Retinal pigment epithelial cell (primary cell): ENCODE measurements at places on chromosomes 2 and 18.

DNA sequence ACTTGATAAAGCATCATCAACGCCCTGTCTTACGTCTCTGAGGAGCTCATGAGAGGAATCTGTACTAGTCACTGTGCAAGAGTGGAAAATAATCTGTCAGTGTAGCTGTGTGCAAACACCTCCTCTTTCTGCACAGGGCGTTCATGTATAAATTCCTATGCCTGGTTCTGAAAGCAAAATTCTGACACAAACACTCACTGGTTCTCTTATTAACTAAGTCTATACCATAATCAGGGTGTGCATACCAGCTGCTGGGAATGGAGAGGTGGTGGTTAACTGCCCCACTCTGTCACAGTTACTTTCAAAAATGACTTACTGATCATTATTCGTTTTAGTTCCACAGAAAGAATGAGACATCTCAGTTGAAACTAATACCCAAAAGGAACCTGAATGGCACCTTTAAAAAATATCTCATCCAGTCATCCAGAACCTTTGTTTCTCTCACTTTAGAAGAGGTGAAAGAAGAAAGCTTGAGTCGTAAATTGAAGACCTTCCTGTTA lies 35.7 kb downstream of the STK39 start:
- DNase-seq = no peak

- no peak for DNase-seq
Measured at GRCh38 chr2:43363120-43363519, 136.7 kb upstream of the ZFP36L2 start.

DNA sequence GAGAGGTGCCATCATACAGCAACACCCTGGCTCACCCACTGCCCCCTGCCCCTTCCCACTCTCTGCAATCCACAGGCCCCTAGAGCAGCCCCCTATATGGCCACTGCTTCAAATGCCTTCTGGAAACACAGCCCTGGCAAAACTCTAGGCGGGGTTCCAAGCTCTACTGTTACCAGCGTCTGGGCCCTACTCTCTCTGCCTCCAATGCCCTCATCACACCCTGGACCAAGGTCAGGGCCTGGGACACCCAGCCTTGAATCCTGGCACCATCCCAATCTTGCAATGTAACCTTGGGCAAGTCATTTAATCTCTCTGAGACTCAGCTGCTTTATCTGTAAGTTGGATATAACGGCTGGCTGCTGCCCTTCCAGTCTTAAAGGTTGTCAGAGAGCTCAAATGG lies 39.2 kb upstream of the LOXHD1 start:
- DNase-seq = no peak

GRCh38 chr2:99984799-99985515 lies 157.4 kb downstream of the AFF3 start:
- no peak for DNase-seq

DNA sequence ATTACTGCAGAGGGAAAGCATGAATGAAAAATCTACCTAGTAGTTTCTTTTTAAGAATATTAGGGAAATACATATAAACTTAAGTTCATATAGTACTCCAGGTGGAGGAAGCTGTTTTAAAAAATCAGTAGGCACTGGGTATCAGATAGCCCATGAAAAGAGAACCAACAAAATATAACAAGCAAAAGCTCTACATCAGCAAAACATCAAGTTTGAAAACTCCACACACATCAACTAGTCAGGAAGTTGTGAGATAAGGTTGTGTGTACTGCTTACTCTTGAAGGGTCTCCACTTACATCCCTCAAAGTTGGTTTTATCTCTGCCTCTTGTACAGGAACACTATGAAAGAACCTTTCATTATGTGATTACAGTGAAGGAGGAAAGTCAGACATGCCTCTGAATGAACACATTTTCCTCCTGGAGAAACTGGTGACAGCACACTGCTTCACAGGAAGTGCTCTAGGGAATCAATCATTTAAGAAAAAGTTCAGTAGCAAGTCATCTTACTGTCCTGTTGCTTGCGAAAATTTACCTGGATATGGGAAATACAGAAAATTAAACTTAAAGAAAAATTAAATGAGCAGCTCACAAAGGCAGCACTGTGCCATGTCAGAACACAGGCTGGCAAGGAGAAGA lies 57.7 kb downstream of the THADA start:
- DNase-seq = no peak

- no peak for DNase-seq
Measured at GRCh38 chr2:234565842-234566619, 69.2 kb upstream of the ARL4C start.

- no peak for DNase-seq
Measured at GRCh38 chr18:61980355-61980754, 87.5 kb upstream of the RNF152 start.

DNA sequence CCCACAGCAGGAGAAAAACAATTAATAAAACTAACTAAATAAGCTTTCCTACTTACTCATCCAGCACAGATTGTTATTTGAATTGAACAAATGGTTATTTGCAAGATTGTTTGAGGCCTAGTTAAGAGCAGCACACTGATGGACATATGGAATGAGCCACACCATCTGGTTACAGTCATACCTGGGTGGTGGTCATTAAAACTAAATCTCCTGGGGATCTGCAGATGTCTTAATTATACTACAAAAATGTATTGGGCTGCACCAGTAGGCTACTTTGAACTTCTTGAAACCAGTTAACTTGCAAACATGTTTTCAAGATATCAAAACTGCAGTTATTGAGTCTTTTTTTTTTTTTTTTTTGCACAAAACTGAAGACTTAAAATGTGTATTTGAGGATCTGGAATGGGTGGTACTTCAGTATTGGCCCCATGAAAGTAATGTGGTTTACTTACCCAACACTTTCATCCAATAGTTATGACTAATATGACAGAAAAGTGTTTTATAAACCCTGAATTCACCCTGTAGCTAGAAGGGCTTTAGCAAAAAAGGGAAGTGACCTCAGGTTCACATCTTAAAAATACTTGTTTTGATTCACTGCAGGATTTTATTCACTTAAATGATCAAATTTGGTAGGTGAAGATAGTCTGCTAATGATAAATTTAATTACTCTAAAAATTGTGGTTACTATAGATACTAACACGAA lies 10.8 kb downstream of the AGFG1 start:
- DNase-seq = no peak

DNA sequence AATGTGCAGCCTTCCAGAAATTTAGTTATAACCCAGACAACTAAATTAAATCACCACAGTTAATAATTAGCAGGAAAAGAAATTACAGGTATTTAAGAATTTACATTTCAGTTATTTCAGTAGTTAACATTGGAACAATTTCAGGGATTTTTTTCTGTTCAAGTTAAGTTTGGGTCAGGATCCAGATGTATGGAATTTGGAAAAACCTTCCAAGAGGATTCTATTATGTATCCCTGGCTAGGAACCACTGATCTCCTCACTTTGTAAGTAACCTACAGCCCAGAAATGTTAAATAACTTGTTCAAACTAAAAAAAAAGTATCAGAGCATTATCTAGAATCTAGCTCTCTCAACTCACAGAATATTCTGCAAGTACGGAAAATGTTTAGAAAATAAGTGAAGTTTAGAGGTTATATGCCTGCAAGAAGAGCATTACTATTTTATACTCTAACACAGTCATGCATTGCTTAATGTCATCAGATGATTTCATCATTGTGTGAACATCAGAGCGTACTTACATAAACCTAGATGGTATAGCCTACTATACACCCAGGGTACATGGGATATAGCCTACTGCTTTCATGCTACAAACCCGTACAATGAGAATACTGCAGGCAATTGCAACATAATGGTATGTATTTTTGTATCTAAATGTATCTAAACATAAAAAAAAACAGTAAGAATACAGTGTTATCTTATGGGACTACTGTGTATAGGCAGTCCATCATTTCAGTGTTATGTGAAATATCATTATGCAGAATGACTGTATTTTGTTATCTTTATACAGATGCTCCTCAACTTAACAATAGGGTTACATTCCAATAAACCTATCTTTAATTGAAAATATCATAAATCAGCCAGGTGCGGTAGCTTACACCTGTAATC lies 6.1 kb downstream of the NCKAP1 start:
- DNase-seq = no peak

DNA sequence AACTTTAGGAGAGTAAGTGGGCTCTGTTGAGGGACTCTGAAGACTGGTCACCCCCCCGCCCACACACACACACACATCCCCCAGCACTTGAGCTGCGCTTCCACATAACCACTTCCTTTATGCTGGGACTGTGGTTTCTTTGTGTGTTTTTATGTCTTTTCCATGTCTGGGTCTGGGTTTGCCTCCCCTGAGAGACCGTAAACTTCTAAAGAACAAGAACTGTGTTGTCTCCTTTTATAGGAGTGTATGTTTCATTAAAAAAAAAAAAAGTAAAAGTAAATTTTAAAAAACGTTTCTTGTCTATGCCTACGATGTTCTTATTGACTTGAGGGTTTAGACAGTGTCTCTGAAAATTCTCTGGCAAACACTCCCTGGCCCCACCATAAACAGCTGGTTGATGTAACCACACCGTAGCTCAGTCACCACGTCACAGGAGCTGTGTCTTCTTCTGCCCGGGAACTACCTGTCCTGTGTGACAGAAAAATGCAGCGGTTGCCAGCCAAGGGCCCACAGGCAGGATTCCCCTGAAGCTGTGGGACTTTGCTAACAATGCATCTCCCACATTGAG lies 68.0 kb downstream of the KLHL29 start:
- DNase-seq = no peak

- peak; percentile 11 for DNase-seq
Measured at GRCh38 chr18:59446012-59446411, 86.9 kb upstream of the LMAN1 start.

DNA sequence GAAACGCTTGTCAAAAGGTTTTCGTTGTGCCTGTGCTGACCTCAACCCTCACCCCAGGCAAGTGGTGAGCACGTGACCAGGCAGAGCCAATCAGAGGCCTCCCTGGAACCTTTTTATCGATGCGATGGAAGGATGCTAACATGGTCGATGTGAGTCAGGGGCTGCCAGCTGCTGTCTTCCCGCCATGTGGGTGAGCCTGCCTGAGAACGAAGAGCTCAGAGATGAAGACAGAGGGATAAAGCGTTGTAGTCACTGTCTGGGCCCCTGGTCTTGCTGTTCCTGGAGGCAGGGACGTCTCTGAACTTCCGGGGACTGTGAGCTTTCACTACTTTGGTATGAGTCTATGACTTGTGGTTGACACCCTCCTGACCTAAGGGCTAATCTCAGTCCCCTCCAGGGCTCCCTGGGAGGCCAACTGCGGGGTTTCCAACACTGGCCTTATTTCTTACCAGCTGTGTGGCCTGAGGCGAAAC lies 18.6 kb downstream of the DNMT3A start:
- DNase-seq = no peak

DNA sequence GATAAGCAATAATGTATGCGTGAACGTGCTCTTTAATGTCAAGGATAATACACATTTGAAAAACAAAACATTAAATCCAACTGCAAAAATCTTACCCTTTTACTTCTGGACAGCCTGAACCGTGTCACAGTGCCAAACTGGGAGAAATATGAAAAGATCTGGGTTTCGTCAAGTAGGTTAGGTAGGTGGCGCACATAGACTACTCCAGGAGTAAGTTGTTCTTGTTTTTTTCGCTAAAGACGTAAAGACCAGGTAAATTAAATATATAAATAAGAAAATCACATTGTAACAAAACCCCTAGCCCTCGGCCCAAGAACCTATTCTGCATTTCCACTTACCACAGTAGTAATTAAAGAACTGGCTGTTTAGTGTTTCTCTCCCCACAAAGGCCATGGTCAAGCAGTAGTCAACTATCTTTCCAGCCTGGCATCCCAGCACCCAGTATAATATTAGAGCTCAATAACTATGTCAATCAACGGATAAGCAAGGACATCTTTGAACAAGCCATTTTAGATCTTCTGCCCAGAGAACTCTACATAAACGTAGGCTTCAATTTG lies 1.1 kb downstream of the NIFK start:
- DNase-seq = no peak

GRCh38 chr2:75243219-75243618 lies 43.9 kb upstream of the TACR1 start:
- no peak for DNase-seq

DNA sequence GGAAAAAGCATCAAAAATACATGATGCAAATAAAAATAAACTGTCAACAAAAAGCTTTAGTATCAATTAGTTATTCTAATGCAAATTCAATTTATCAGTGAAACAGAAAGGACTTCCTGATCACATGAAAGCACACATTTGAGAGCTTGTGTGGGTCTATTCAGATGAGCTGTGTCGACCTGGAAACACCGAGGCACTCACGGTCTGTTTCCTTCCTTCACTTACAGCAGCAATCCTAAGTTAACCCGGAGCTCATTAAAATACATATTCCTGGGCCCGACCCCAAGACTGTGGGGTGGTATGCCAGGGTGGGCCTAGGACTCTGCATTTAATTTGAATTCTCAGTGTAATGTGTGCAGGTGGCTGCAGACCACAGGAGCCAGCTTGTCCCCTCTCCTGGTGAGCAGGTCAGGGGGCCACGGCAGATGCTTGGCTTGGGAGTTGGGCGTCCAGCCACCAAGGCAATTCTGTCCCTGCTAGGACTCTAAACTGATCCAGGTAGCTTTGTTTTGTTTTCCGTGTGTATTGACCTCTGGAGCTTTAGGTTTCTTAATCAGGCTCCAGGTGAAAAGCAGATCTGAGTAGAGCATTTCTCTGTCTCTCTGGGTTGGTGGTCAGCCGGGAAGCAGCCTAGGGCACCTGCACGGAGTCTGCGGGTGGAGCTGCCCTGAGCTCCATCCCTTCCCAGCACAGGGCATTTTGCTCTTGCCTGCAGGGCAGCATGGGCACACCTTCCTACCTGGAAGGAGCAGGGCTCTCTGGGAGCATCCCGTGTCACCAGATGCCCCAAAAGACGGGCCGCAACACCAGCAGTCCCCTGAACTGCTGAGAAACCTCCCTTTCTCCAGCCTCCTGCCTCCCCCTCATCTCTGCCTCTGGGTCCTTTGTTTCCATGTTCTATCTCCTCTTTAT lies 9.0 kb downstream of the MBP start:
- no peak for DNase-seq

DNA sequence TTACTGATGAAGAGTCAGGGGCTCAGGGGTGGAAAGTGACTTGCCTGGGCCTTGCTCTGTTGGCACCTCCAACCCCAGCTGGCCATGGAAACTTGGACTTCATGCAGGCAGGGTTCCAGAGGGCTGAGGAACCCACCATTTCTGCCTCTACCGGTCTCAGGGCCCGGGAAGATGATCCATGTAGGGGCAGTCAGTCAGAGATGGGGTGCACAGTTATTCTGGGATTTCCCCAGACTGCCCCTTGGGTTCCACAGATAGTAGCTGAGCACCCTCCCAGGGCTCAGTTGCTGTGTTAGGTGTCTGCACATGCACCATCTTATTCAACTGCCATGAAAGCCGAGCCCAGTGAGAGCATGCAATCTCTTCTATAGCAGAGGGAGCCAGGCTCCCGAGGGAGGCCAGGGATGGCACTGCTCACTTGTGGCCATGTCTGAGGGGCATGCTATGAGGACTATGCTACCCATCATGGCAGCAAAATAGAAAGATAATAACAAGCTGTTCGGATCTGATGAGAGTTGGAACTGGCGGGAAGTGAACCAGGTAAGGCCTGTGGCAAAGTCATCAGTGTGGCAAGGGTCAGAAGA lies 37.3 kb downstream of the RHOB start:
- no peak for DNase-seq

GRCh38 chr18:78021196-78021595 lies 771.5 kb downstream of the GALR1 start:
- DNase-seq = no peak
